ENCODE measurements at places on chromosomes 2 and 18. TPM values are rescaled to one million over a fixed set of nuclear protein-coding genes. Genes with fewer than 3 reads are reported as not detected.

The MAP3K19 gene
- not detected for total RNA-seq

The POTEC gene
- total RNA-seq, result not detected

The SERPINB12 gene
- not detected for total RNA-seq

The FBXO15 gene
- 0.47 TPM for total RNA-seq

The EPAS1 gene
- 51.5 TPM for total RNA-seq

The TPRKB gene
- 16.2 TPM for total RNA-seq

The REG1B gene
- not detected for total RNA-seq
